Nephron progenitor cell (in vitro differentiated cells): ENCODE measurements at places on chromosomes 1 and 21.

- H3K27me3 ChIP-seq: no peaks in the 10 kb centered on the region
- no peaks in the 10 kb centered on the region for H3K4me1 ChIP-seq
- peaks cover 90% of the 10 kb centered on the region for H3K36me3 ChIP-seq
- no peak overlapping the region for H3K27ac ChIP-seq
- DNase-seq: no peak
Measured at GRCh38 chr1:84192681-84193080, 48.6 kb downstream of the PRKACB start.

DNA sequence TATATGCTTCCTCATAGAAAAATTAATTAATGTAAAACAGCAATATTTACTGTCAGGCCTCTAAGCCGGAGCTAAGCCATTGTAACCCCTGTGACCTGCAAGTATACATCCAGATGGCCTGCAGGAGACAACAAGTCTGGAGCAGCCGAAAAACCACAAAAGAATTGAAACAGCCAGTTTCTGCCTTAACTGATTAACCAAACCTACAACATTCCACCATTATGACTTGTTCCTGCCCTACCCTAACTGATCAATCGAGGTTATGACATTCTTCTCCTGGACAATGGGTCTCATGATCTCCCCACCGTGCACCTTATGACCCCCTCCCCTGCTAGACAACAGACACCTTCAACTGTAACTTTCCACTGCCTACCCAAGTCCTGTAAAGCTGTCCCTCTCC, 205.8 kb upstream of the DUSP10 start:
- H3K4me3 ChIP-seq: no peak overlapping the region
- peaks cover 10% of the 10 kb centered on the region for H3K4me1 ChIP-seq
- DNase-seq: no peak
- peaks cover 6% of the 10 kb centered on the region for H3K27me3 ChIP-seq
- peaks cover 14% of the 10 kb centered on the region for H3K36me3 ChIP-seq

DNA sequence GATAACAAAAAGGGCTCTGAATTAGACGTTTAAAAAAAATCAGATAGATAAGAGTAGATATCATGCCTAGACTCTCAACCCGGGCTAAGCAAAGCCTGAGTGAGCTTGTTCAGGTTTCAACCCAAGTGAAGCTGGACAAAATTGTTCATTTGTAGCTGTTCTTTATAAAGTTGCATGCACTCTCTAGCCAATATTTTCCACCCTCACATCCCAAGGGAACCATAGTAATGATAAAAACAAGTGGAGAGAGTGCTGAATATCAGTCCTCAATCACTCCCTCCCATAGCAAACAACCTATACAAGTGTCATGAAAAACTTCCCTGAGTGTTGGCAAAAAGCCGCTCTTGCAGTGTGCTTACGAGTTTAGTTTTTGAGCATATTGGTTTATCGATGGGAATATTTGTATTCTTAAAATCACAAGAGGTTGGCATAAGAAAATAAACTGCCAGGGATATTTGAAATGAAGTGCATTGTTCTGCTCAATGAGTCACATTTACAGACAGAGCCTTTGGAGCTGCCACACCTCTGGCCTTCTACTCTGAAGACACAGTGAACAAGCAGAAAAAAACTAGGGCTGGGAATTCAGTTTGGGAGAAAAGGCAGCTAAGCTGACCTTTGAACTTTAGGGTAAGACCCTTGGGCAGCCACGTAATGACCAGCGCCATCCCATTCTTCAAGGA, 2.2 kb upstream of the CLCA2 start:
- H3K4me3 ChIP-seq: no peak overlapping the region
- peaks cover 15% of the 10 kb centered on the region for H3K27me3 ChIP-seq

GRCh38 chr1:152188673-152189591, 29.9 kb upstream of the RPTN start:
- H3K27ac ChIP-seq: no peak overlapping the region
- no peak overlapping the region for H3K4me3 ChIP-seq
- no peaks in the 10 kb centered on the region for H3K36me3 ChIP-seq
- peaks cover 5% of the 10 kb centered on the region for H3K27me3 ChIP-seq
- H3K4me1 ChIP-seq: no peaks in the 10 kb centered on the region

- H3K27me3 ChIP-seq: no peaks in the 10 kb centered on the region
- DNase-seq: no peak
- no peaks in the 10 kb centered on the region for H3K4me1 ChIP-seq
- H3K4me3 ChIP-seq: no peak overlapping the region
- H3K36me3 ChIP-seq: peaks cover 31% of the 10 kb centered on the region
Measured at GRCh38 chr1:162578071-162578700, 16.7 kb downstream of the UAP1 start.

- H3K4me1 ChIP-seq: peaks cover 26% of the 10 kb centered on the region
- peaks cover 35% of the 10 kb centered on the region for H3K36me3 ChIP-seq
- no peak for DNase-seq
- no peaks in the 10 kb centered on the region for H3K27me3 ChIP-seq
- peak overlapping the region; percentile 100 for H3K4me3 ChIP-seq
Measured at GRCh38 chr1:243253211-243253925, 1.7 kb downstream of the CEP170 start.

- H3K4me3 ChIP-seq: no peak overlapping the region
- H3K27ac ChIP-seq: no peak overlapping the region
- peaks cover 20% of the 10 kb centered on the region for H3K27me3 ChIP-seq
- DNase-seq: no peak
- no peaks in the 10 kb centered on the region for H3K36me3 ChIP-seq
Measured at GRCh38 chr1:156586892-156587477, 4.6 kb upstream of the NAXE start.

DNA sequence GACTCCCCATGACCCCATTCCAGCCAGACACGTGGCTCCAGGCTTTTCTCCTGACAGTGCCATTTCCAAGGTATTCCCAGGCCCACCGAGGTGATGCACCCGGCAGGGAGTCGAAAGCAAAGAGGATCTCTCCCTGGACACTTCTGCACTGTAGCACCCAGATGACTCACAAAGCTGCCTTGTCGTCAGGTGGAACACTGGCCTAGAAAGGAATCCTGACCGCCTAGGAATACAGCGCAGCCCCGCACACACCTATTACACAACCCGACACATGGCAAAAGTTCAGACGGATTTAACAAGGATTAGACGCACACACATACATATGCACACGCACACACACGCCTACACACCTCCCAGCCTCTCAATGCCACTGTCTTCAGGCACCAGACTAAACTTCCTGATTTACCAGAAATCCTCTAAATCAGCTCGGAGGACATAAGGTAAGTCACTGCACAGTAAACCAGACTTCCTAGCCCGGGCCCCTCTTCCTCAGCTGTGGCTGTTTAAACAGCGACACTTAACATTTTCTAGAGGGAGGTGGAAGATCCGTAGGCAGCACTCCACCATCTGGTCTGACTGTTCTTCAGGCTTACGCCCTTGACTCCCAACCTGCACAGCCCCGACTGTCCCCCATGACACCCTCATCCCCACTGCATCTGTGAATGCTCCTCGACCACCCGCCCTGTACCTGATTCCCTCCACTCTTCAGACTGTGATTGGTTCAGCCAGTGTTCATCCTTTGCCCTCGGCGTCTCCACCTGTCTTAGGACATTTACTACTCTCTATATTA, 12.7 kb downstream of the FAM89A start:
- peaks cover 4% of the 10 kb centered on the region for H3K36me3 ChIP-seq
- H3K27me3 ChIP-seq: peaks cover 34% of the 10 kb centered on the region
- no peak overlapping the region for H3K4me3 ChIP-seq
- H3K4me1 ChIP-seq: no peaks in the 10 kb centered on the region

GRCh38 chr1:11704194-11704529, 12.7 kb downstream of the DRAXIN start:
- no peak for DNase-seq
- peak overlapping the region; percentile 64 for H3K27ac ChIP-seq
- peaks cover 70% of the 10 kb centered on the region for H3K4me1 ChIP-seq
- peaks cover 3% of the 10 kb centered on the region for H3K36me3 ChIP-seq
- peaks cover 10% of the 10 kb centered on the region for H3K27me3 ChIP-seq

GRCh38 chr1:10424034-10424433, 6.2 kb upstream of the CENPS start:
- H3K36me3 ChIP-seq: peaks cover 36% of the 10 kb centered on the region
- DNase-seq: no peak

DNA sequence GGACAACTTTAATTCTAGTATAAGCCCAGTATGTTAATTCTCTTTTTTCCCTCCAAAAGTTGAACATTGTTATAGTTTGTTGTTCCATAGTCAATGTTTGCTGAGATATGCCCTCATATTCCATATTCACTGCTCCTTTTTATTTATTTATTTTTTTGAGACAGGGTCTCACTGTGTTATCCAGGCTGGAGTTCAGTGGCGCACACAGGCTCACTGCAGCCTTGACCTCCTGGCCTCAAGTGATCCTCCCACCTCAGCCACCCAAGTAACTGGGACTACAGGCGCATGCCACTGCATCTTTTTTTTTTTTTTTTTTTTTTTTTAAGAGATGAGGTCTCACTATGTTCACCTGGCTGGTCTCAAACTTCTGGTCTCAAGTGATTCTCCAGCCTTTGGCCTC, 38.7 kb downstream of the GFI1 start:
- H3K4me1 ChIP-seq: peaks cover 10% of the 10 kb centered on the region
- DNase-seq: peak; percentile 4
- no peak overlapping the region for H3K4me3 ChIP-seq
- no peaks in the 10 kb centered on the region for H3K36me3 ChIP-seq
- peaks cover 5% of the 10 kb centered on the region for H3K27me3 ChIP-seq
- peak overlapping the region; percentile 40 for H3K27ac ChIP-seq

- H3K4me3 ChIP-seq: no peak overlapping the region
- H3K27me3 ChIP-seq: peaks cover 20% of the 10 kb centered on the region
- H3K27ac ChIP-seq: no peak overlapping the region
- no peak for DNase-seq
- no peaks in the 10 kb centered on the region for H3K36me3 ChIP-seq
Measured at GRCh38 chr1:3038571-3039181, 17.4 kb downstream of the ACTRT2 start.

DNA sequence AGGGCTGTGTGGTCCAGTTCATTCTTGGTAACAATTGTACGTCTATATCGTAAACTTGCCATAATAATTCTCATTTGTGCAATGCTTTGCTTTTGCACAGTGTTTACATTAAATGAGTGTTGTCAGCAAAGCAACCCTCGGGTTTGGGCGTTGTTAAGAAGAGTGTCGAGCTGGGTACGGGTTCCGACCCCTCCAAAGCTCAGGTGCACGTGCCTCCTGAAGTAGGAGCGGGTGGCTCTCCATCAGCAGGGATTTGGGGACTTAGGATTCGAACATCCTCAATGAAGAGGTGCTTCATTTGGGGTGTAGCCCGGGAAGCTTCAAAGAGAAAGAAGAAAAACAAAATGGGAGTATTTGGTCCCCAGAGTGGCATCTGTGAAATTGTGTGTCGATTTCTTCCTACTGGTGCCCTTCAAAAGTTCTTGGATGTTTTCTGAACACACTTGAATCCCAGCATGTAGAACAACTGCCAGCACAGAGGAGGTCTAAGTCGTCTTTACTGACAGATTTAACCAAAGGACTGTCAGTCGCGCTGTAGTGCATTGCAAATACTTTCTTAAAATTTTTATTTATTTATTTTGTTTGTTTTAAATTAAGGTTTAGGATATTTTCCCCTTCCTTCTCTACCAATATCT, 1.1 kb downstream of the TRIM58 start:
- peak overlapping the region; percentile 78 for H3K4me3 ChIP-seq
- peaks cover 54% of the 10 kb centered on the region for H3K27me3 ChIP-seq
- no peaks in the 10 kb centered on the region for H3K4me1 ChIP-seq
- no peak for DNase-seq

- no peak for DNase-seq
- H3K27ac ChIP-seq: peak overlapping the region; percentile 42
- H3K36me3 ChIP-seq: peaks cover 4% of the 10 kb centered on the region
- peaks cover 67% of the 10 kb centered on the region for H3K4me1 ChIP-seq
Measured at GRCh38 chr1:1421907-1422464, 910 bp upstream of the ANKRD65 start.

GRCh38 chr1:53541761-53542550, 82.8 kb downstream of the DMRTB1 start:
- peak; percentile 28 for DNase-seq
- H3K4me3 ChIP-seq: no peak overlapping the region
- H3K4me1 ChIP-seq: peaks cover 52% of the 10 kb centered on the region
- H3K27me3 ChIP-seq: peaks cover 8% of the 10 kb centered on the region

- DNase-seq: no peak
- peaks cover 24% of the 10 kb centered on the region for H3K36me3 ChIP-seq
Measured at GRCh38 chr1:220631238-220631815, 58.8 kb upstream of the C1orf115 start.

DNA sequence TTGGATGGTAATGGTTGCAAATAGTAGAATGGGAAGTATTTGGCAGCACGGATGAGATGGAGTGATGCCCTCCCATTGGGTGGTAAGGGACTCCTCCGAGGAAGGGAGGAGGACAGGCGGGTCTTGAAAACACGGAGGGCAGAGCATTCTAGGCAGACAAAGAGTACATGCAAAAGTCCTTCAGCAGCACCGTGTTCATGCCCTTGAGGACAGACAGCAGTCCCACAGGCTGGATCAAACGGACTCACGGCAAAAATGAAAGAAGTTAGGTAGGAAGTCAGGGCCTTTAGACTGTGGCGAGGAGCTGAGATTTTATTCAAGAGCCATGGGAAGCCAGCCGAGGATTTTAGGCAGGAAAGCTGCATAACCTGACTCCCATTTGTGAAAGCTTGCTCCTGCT, 253.9 kb downstream of the RHOU start:
- H3K4me3 ChIP-seq: peak overlapping the region; percentile 14
- H3K36me3 ChIP-seq: no peaks in the 10 kb centered on the region
- no peak overlapping the region for H3K27ac ChIP-seq
- no peak for DNase-seq

- H3K4me1 ChIP-seq: peaks cover 19% of the 10 kb centered on the region
- H3K36me3 ChIP-seq: peaks cover 18% of the 10 kb centered on the region
- peak overlapping the region; percentile 73 for H3K4me3 ChIP-seq
- H3K27me3 ChIP-seq: no peaks in the 10 kb centered on the region
- peak overlapping the region; percentile 68 for H3K27ac ChIP-seq
- DNase-seq: no peak
Measured at GRCh38 chr1:235972311-235972689, 92.6 kb downstream of the NID1 start.

DNA sequence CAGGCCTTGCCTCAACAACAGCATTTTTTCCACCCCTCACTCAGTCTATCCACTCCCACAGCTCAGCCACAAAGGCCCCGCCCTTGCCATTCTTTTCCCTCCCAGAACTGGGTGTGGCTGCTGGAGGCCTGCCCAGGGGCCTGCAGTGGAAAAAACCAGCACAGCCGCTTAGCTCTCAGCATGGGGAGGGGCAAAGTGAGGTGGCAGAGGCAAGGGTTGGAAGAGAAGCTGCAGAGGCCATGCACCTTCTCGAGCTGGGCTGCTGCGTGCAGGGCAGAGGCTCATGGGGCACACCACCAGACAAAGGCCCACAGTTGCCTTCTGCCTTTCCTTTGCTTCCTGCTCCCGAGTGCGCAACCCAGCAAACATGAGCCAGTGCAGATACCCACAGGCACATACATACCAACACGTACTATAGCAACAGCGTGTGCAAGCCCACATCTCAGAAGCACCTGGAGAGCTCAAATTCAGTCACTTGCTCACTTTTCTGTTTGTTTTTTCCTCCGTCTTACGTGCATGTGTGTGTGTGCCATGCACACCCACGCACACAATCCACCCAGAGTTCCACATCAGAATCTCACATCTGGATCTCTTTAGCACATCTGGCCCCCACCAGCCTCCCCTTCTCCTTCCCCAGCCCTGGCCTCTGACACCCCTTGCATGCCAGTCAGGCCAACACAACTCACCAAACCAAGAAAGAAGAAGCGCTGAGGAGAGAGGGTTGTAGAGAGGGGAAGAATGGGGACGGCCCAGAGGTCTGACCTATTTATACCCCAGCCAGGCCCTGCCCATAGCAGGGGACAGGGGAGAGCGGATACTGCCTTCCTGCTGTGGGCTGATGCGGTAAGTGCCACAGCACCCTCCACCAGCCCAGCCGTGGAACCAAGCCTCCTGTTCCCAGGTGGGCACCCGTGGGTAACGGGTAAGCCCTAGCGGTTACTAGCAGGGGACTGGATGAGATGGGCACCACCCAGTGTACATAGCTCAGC, at the start of gene S100A4:
TSS of gene S100A4 (minus strand) at position 740 of the 989 bp plus-strand sequence. CDS start 1,012 bp downstream, outside the sequence.
- peak; percentile 82 for DNase-seq
- H3K4me3 ChIP-seq: peak within 1 kb of the TSS; percentile 60
- H3K4me1 ChIP-seq: peaks cover 100% of the 10 kb centered on the region
- peaks cover 8% of the 10 kb centered on the region for H3K27me3 ChIP-seq
- H3K36me3 ChIP-seq: no peaks in the 10 kb centered on the region
